ENCODE measurements at places on chromosomes 5 and 9.

- no peak for DNase-seq
Observed at GRCh38 chr5:1111241-1111726, 579 bp downstream of the SLC12A7 start.

GRCh38 chr9:131840751-131841702, 101.2 kb upstream of the RAPGEF1 start:
- no peak for DNase-seq

DNA sequence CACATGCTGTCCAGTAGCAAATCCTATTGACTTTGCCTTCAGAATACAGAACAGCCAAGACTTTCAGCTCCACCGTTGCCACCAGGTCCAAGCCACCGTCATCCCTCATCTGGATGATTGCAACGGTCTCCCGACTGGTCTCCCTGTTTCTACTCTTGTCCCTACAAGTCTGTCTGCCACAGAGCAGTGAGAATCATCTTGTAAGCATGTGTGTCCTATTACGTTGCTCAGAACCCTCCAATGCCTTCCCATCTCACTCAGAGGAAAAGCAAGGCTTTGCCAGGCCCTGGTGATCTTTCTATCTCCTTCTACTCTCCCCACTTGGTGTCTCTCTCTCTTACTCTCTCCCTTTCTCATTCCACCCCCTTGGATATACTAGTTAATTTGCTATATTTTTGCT, 76.7 kb upstream of the GDNF start:
- DNase-seq: no peak

- no peak for DNase-seq
Observed at GRCh38 chr9:106023455-106023854, 329.1 kb downstream of the TMEM38B start.

DNA sequence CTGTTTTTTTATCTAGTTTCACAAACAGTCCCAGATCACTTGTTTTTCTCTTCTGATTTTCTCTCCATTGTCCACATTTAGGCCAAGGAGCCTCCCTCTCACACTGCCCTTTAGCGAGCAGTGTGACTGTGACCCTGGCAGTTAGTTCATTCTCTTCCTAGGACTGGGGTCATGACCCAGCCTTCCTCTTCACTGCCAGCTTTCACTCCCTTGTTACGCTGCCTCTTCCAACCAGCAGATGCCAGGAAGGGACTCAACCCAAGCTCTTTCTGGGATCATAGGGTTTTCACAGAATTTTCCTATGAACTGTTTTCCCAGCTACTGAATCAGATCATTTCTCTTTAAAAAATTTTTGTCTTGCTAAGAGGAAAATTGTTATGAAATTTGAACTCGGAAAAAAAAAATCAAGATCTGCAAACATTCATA, 70.9 kb downstream of the LMNB1 start:
- DNase-seq: no peak
